Stimulated activated CD8-positive, alpha-beta memory T cell treated with anti-CD3 and anti-CD28 coated beads, Interleukin-12 subunit alpha, Interleukin-12 subunit beta, amount 100 ng/mL, for 1 hour (primary cell): ENCODE measurements at places on chromosomes 6 and 20.

DNA sequence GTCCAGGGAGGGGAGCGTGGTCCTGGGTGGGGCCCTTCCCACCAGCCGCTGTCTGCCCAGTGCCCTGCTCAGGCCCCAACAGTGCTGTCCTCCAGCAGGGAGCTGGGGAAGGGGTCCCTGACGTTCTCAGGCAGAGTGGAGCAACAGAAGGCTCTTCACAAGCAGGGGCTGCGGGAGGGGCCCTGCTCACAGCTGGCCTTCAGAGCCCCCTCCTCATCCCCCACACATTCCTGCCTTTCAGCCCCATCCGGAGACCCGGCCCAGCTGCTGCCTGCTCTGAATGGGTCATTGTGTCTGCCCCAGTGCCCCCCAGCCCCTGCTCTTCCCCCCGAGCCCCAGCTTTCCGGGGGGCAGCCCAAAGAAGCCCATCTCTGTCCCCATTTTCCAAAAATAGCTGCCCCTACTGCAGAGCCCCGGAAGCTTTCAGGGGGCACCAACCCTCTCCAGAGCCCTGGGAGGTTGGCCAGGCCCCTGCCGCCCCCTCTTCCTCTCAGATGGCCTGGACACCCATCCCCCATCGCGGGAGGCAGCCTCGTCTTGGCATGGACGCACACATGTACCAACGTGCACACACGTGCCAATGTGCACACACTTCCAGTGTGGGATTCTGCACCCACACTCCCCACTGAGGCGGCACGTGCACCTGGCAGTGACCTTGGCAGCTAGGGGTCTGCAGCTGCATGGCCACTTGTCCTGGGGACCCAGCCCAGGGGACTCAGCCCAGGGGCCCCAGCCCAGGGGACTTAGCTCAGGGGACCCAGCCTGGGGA lies 3.7 kb downstream of the COL20A1 start:
- no peak for DNase-seq

GRCh38 chr6:12401200-12401599 lies 111.0 kb downstream of the EDN1 start:
- DNase-seq, result no peak

- DNase-seq, result no peak
These were observed 57.3 kb downstream of the SULF2 start for GRCh38 chr20:47727909-47728361.

DNA sequence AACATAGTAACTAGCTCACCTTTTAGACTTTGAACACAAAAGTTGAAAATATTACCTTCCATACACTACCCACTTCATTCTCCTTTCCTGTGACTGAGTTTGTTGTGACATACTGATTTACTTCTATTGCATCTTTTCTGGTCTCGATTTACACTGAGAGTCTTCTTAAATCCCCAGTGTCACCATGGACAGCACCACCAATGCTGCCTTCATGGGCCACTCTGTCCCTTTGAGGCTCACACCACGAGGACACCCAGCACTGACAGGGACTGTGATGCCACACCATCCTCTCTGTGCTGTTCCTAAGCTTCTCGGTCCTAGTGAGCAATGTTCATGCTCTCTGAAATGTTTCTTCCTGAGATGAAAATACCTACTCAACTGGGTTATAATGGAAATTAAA lies 337.1 kb upstream of the IRAK1BP1 start:
- DNase-seq, result no peak

DNA sequence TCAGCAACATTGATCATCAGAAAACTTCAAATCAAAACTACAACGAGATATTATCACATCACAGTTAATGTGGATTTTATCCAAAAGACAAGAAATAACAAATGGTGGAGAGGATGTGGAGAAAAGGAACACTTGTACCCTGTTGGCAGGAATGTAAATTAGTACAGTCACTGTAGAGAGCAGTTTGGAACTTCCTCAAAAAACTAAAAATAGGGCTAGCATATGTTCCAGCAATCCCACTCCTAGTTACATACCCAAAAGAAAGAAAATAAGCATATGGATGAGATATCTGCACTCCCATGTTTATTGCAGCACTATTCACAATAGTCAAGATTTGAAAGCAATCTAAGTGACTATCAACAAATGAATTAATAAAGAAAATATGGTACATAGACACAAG lies 887.7 kb upstream of the MAN1A1 start:
- no peak for DNase-seq

- DNase-seq, result no peak
These were observed 51.2 kb downstream of the LGSN start for GRCh38 chr6:63268574-63268973.

DNA sequence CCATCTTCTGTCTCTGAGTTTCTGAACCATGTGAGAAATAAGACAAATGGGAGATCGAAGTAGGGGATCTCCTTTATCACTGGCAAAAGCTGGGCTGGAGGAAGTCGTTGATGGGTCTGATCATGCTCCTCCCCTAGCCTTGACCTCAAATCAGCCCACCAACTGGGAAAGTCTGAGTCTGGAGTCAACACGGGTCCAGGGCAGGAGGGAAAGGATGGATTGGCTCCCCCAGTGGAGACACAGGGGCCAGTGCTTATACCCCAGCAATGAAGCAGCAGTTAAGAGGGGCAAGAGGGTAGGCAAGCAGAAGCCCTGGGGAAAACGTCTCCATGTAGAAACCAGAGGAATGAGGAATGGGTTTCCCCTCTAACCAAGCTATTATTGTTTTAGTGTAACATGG lies 152.6 kb downstream of the TBC1D7 start:
- DNase-seq, result no peak

DNA sequence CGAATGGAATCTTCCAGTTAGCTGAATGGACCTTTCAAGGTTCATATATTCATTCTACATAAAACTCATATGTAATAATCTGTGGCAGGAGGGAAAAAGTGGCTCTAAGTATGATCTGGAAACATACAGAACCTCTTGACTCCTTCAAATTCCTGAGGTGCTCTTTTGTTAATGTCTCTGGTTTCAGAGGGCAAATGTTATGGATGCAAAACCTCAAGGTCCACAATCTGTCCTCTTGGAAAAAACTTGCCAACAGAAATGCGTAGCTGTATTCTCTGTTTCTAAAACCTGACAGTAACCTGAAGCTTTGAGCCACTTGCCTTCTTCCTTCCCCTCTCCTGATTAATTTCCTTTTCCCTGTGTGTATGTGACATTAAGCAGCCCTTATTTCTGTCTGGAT lies 80.9 kb upstream of the SUPT3H start:
- DNase-seq, result no peak
